ENCODE measurements at places on chromosomes 1 and 21. TPM values are rescaled to one million over a fixed set of nuclear protein-coding genes. Genes with fewer than 3 reads are reported as not detected.

Gene ENAH
- 346 TPM for total RNA-seq

- peak overlapping the region; percentile 87 for H3K27ac ChIP-seq
- peak overlapping the region; percentile 85 for H3K4me3 ChIP-seq
- H3K36me3 ChIP-seq: peaks cover 5% of the 10 kb centered on the region
- peak; percentile 51 for DNase-seq
- no peaks in the 10 kb centered on the region for H3K27me3 ChIP-seq
- H3K4me1 ChIP-seq: peaks cover 15% of the 10 kb centered on the region
Observed at GRCh38 chr1:22452481-22452957, 868 bp downstream of the ZBTB40 start.

DNA sequence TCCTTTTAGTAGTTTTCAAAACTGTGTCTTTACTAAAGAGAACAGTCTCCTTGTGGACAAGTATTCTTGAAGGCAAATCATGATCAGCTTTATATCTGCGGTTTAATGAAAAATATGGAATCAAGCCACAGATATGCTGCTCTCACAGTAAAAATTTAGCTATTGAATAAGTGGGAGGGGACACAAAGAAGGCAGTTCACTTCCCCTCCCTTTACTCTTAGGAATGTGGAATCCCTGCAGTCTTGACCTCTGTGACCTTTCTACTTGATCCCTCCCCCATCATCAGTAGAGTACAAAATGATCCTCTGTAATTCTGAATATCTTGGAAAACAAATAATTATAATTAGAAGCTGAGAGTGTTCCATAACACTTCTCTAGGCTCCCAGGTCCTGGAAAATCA lies 136.7 kb upstream of the HOOK1 start:
- peak overlapping the region; percentile 69 for H3K27ac ChIP-seq
- no peaks in the 10 kb centered on the region for H3K27me3 ChIP-seq
- H3K4me3 ChIP-seq: no peak overlapping the region
- DNase-seq: no peak
- peaks cover 39% of the 10 kb centered on the region for H3K4me1 ChIP-seq

DNA sequence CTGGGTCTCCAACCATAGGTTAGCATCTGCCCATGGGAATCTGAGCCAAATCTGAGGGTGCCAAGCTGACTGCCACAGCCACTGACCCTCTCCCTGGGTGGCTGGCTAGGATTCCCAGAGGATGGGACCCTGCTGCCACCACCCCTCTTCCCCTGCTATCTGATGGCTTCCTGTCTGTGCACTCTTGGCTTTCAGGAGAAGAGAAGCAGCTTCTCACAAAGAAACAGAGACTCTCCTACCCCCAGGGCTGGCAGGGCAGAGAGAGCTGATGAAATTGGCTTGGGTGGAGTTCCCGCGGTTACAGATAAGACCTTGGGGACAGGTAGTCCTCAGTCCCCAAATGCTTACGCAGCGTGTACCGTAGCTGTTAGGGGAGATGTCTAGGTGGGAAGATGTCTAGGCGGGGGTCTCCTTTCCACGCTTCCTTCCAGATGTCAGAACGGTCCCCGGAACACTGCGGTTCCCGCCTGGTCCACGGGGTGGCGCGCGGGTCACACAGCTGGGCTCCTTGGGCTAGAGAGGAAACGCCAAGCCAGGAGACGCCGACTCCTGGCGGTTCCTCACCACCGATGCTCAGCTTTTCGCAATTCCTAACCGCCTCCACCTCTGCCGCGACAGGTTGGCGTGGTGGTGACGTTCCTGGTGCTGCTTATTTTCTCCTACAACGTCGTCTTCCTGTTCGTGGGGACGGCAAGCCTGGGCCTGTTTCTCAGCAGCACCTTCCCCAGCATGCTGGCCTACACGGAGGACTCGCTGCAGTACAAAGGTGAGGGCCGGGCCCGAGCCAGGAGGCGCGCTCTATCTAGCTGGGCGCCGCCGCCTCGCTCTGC lies 40.1 kb downstream of the ELK4 start:
- DNase-seq: peak; percentile 99
- no peaks in the 10 kb centered on the region for H3K27me3 ChIP-seq
- H3K36me3 ChIP-seq: peaks cover 7% of the 10 kb centered on the region
- peak overlapping the region; percentile 64 for H3K4me3 ChIP-seq
- H3K4me1 ChIP-seq: peaks cover 18% of the 10 kb centered on the region

DNA sequence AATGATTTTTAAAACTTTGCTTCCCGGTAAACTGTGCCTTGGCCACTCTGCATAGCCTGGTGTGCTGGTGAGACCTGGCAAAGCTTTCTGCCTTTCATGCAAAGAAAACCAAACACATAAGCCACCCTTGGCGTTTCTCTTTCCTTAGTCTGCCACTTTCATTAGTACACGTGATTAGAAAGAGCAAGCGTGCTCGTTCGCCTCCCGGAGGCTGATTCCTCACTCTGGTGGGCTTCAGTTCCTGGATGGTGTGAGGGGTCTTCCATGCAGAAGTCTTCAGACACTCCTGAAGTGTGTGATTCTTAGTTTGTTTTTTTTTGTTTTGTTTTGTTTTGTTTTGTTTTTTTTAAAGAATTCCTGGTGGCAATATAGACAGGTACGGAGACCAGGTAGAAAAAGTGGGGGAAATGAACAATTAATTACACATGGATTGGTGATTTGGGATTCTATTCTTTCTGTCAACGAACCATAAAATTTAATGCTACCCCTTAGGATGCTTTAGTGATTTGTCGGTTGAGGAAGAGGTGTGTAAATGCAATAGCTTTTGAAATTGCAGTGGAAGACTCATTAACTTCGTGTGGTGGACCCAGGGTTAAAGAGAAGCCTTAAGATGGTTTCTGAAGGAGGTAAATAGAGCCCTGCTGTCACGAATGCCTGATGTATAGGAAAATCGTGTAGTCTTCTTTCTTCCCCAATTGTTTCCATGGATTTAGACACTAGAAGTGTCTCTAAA lies 2.1 kb downstream of the GALNT2 start:
- peak overlapping the region; percentile 91 for H3K4me3 ChIP-seq
- H3K36me3 ChIP-seq: no peaks in the 10 kb centered on the region
